ENCODE measurements at places on chromosomes 6 and 20. TPM values are rescaled to one million over a fixed set of nuclear protein-coding genes. Genes with fewer than 3 reads are reported as not detected.

DNA sequence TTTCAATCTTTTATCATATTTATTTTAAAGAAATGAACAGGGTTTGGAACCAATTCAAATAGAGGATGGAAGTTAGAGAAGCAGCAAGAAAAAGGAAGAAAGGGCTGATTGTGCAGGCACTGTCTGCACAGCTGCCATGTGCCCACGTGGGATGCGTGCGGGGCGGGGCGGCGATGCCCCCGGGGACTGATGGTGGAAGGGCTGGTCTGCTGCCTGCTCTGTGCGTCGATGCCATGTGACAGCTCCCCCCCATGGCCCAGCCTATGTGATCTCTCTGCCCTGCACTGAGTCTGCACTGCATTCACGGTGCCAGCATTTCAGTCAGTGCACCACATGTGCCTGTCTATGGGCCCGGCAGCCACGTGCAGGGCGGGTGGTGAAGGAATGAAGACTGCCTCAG, 96.4 kb downstream of the IRF4 start:
- no peak for DNase-seq

DNA sequence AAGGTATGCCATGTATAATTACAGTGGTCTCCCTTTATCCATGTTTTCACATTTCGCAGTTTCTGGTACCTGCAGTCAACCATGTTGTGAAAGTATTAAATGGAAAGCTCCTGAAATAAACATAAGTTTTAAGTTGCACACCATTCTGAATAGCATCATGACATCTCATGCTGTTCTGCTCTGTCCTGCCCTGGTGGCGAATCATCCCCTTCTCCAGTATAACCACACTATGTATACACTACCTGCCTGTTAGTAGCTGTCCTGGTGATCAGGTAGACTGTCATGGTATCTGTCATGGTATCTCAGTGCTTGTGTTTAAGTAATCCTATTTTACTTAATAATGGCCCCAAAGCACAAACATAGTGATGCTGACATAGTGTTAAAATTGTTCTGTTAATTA, 97.1 kb downstream of the ZFAND3 start:
- DNase-seq = no peak

The FAM83D gene
- 20.0 TPM for polyA plus RNA-seq

The TUBE1 gene
- 53.8 TPM for polyA plus RNA-seq

The FAM83B gene
- 11.1 TPM for polyA plus RNA-seq

- no peak for DNase-seq
Observed at GRCh38 chr6:41488433-41489119, 57.6 kb upstream of the FOXP4 start.

GRCh38 chr20:7113577-7114466, 346.3 kb downstream of the BMP2 start:
- peak; percentile 50 for DNase-seq

GRCh38 chr6:56663344-56663743, 20.7 kb upstream of the DST start:
- DNase-seq = no peak

The SNAI1 gene
- 7.2 TPM for polyA plus RNA-seq

DNA sequence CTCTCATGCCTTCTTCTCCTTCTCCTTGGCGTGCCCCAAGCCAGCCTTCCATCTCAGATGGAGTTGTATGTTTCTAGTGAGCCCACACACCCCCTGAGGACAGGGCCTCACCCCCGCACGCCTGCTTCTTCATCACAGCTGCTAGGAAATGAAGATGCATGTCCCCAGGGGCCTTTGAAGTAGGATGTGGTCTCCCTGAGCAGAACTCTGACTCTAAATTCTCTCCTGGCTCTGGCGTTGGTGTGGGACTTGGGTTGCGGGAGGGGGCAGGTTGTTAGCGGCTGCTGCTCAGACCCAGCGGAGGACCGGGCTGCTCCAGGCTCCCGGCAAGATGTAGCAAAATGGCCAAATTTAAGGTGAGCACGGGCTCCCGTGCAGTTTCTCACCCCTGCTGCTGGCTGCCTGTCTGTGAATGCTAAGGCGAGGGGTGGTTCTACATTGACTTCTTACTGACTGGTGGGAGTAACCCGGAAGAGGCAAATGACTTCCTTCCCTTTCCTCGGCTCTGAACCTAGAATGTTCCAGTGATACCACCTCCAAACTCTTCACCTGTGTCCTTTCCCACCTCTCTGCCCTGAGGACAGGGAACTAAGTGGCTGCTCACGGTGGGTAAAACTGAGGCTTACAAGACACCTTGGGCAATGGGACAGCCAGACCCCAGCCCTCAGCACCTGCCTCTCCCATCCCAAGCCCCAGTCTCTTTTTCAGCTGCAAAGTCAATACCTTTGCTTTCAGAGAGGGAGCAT, 8.8 kb downstream of the SYNJ2 start:
- DNase-seq = no peak

All from left kidney (tissue), 8 donors.